Osteoblast (primary cell): ENCODE measurements at places on chromosomes 16 and 17. TPM values are rescaled to one million over a fixed set of nuclear protein-coding genes. Genes with fewer than 3 reads are reported as not detected.
A peak's percentile ranks its signal among the peaks of the same experiment; 100 is the strongest.

- DNase-seq: no peak
Observed at GRCh38 chr17:64240261-64240740, 22.8 kb downstream of the TEX2 start.

DNA sequence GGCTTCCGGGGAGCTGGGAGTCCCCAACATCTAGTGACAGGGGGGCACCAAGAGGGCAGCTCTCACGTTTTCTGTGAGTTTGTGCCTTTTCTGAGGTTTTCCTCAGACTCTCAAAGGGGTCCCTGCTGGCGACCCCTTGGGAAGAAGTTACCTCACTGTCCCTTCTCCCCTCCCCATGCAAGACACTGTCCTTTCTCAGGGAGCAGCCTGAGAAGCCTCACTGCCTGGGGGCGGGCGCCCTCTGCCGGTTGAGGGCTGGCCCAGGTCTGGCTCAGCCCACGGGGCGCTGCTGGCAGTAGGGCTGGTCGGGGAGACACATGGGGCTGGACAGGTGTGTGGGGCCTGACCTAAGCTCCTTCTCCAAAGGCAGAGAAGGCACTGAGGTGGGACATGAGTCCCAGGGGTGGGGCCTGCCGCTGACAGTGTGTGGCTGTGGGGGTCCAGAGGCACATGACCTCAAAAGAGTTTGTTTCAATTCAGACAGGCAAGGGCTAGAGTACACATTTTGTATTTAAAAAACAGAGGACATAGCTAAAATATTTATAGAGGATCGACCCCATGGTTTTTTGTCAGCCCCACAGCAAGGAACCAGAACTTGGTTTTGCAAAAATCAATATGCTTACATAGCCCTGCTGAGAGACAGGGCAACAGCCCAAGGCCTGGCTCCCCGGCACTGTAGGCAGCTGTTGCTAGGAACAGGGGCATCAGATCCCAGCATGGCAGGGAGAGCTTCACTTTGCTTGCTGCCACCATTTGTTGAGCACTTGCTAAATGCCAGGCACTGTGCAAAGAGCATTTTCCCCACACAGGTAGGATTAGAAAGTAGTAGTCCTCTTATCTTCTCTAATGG, 18.5 kb upstream of the ALDH3A1 start:
- DNase-seq: peak; percentile 93

The STAC2 gene
- under 0.01 TPM in 1 of 2 replicates, not detected in the other for total RNA-seq

GRCh38 chr17:62755141-62755851, 52.8 kb downstream of the MARCHF10 start:
- DNase-seq: no peak

GRCh38 chr16:82055117-82055516, 20.1 kb downstream of the HSD17B2 start:
- DNase-seq: no peak

DNA sequence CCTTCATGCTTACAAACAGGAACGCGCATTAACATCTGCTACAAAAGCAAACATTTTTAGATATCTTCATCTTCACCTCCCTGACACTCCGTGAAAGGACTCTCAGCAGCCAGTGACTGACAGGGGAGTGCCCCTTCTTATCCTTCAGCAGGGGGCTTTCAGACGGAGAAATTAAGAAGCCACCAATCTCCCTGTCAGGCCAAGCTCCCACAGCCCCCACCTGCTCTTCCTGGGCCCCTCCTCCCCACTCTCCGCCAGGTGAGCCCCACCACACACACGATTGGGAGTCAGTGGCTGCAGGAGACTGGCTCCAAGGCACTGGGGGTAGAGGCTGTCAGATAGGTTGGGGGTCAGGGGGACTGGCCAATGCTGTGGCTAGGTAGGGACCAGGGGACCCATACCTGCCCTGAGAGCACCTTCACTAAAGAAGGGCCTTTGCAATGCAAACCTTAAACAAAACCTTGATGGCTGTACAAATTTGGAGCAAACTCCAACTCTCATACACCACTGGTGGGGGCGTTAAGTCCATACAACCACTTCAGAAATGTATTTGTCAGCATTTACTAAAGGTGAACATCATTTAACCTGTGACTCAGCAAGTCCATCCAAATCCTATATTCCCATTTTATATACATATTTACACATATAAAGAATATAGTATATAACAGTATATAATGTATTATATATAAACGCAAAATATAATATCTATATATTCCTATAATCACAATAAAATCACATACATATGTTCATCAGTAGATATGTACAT, 232.2 kb downstream of the ZNF423 start:
- DNase-seq: no peak

- DNase-seq: peak; percentile 65
Observed at GRCh38 chr17:78343543-78344201, 16.2 kb downstream of the SOCS3 start.

DNA sequence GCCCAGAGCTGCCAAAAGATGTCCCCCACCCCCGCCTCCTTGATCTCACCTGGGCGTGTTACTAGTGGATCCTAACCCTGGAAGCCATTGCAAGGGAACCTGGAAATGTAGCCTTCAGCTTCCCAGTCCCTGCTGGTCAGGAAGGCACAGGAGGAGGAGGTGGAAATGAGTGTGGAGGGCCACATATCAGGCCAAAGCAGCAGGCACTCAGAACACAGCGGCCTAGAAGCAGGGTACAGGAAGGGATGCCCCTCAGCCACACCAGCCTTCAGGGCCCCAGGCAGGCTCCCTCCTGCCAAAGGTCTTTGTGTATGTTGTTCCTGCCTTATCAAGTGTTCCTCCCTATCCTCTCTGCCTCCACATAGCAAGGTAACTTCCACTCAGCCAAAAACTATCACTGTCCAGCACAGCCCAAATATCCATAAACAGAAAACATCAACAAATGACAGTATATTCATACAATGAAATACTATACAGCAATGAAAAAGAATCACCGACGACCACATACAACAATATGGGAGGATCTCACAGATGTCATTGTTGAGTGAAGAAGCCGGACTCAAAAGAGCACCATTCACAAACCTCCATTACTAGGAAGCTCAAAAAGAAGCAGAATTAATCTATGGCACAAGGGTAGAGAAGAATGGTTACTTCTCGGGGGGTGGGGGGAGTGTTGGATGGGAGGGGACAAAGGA, 28.2 kb upstream of the TNFRSF13B start:
- peak; percentile 66 for DNase-seq

The GABARAPL2 gene
- total RNA-seq: 32.9 and 36.8 TPM in 2 replicates

- peak; percentile 98 for DNase-seq
Observed at GRCh38 chr17:39209317-39210092, 9.4 kb downstream of the RPL19 start.

GRCh38 chr16:4696905-4697847, 3.8 kb downstream of the NUDT16L1 start:
- peak; percentile 67 for DNase-seq

GRCh38 chr17:1487939-1488825, 4.3 kb downstream of the MYO1C start:
- DNase-seq: peak; percentile 99

DNA sequence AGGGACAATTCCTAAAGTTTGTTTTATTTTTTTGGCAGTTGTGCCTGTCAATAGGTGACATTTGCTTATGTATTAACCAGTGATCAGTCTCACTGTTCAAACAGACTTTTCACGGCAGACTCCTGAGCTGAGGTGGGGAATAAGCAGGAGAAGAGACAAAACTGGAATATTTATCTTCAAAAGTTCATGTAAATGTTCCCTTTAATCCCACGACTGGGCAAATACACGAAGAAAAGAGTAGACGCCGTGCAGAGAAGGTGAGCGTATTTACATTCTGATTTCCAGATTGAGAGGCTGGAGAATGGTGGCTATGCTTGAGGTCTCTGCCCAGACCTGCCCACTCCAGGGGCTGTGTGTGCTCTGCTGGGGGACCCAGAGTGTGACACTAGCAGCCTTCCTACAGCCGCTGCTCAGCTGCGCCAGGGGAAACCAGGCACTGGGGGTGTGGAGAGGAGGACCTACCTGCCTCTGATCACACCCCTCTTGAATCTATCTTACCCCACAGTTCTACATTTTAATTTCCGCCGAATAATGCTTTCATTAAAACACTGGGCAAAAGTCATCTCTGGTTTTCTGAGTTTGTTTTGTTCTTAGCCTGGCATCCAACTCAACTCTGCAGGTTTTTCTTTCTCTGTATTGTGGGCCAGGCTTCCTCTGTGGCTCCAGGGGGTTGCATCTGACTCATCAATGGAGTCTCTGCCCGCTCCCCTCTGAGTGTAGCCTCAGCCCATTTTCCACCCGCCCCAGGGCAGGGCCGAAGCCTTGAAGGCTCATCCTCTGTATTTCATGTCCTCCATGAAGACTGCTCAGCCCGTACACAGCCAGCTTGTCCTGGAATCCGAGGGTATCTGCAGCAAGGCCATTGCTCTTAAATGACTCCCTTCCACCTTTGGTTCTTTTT, 237.1 kb downstream of the NTN1 start:
- no peak for DNase-seq
